AG04450 (cell line): ENCODE measurements at places on chromosomes 5 and 9.

DNA sequence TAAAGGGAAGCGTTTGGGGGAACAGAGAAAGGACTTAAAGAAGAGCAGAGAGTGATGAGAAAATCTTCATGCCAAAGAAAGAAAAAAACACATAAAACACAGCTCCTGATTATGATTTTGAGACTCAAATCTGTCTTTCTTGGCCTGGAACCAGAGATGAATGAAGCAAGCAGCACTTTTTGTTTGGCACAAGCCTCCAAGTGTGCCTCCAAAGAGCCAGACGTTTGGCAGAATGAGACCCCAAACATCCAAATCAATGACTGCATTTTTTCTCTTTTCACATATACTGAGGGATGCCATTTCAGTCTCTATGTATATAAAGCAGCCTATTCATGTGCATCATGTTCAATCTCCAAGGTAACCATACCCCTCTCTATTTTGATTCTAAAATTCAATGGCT lies 424.2 kb downstream of the TUSC1 start:
- DNase-seq, result no peak

GRCh38 chr9:137761032-137761431 lies 116.5 kb upstream of the CACNA1B start:
- no peak for DNase-seq

GRCh38 chr9:100217536-100217935 lies 118.5 kb downstream of the INVS start:
- no peak for DNase-seq

GRCh38 chr5:172429201-172429940 lies 25.0 kb downstream of the SH3PXD2B start:
- no peak for DNase-seq

GRCh38 chr5:140220698-140221064 lies 45.7 kb downstream of the CYSTM1 start:
- no peak for DNase-seq

DNA sequence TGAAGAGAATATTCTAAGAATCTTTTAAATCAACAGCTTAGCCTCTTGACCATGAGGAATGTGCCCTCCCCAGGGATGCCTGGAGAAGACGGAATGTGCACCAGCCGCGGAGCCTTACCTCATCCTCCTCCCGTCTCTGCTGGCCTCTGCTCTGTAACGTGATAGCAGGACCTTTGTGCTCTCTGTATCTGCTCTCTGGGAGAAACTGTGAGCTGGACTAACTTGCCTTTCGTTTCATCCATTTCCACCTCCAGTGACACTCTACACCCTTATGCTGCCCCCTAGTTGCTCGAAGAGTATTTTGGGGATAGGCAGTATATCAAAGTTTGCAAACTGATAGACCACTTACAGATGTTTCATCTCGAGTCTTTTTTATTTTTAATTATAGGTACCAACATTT lies 141.4 kb downstream of the NPR3 start:
- DNase-seq, result peak; percentile 69

DNA sequence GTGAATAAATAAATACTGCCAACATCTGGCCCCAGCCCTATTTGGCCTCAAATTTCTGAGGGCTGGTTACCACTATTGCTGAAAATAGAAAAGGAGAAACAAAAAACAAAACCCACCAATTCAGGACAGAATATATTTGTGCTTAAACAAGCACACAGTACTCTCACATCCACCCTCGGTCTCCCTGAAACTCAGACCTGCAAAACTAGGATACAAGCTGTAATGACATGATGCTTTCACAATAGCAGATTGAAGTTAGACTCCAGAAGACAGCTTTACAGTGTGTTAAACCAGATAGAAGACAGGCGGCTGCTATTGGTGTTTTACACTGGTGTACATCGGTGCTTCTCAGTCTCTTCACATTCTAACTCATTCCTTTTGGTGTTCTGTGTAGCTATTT lies 214.9 kb upstream of the DMRT1 start:
- DNase-seq, result no peak

DNA sequence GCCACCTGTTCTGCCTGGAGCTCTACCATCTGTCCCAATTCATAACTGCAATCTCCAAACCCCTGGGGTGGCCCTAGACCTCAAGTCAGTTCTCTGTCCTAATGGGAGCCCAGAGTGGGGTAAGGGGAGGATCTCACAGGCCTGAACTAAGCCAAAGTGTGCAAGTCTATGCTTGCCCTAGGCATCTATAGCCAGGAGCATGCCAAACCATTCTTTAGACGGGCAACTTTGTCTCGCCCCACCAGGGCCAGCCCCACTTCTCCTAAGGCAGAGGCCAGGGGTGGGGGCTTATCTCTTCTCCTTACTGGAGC lies 3.3 kb downstream of the ACSL6 start:
- no peak for DNase-seq
